ENCODE measurements at places on chromosomes 3 and 15. TPM values are rescaled to one million over a fixed set of nuclear protein-coding genes. Genes with fewer than 3 reads are reported as not detected.

DNA sequence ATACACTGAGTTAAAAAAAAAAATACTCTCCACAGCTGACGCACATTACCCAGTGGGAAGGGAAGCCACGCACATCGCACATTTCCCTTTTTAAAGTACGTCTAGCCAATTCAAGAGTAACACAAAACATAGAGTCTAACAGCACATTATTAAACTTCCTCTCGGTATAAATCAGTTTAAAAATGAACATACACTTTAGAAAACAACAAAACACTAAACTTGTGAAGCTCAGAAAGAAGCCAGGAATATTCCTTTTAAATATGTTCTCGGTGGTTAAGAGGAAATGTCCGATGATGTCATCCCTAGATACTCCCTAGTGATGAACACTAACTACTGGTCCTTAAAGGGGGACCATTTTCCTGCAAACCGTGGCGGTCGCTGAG is 721 bp downstream of the MYEF2 start:
- peaks cover 9% of the 10 kb centered on the region for H3K27me3 ChIP-seq
- H3K4me1 ChIP-seq = peaks cover 21% of the 10 kb centered on the region
- H3K27ac ChIP-seq = peak overlapping the region; percentile 80

- no peaks in the 10 kb centered on the region for H3K27me3 ChIP-seq
- H3K4me1 ChIP-seq = no peaks in the 10 kb centered on the region
- no peak overlapping the region for H3K27ac ChIP-seq
- H3K36me3 ChIP-seq = no peaks in the 10 kb centered on the region
- no peak for DNase-seq
- H3K4me3 ChIP-seq = no peak overlapping the region
Measured at GRCh38 chr3:117801912-117802239, 1092.3 kb downstream of the TUSC7 start.

- H3K27ac ChIP-seq = no peak overlapping the region
- H3K4me1 ChIP-seq = peaks cover 4% of the 10 kb centered on the region
- H3K27me3 ChIP-seq = no peaks in the 10 kb centered on the region
- no peak overlapping the region for H3K4me3 ChIP-seq
- DNase-seq = no peak
Measured at GRCh38 chr3:194552327-194552949, 65.6 kb upstream of the ATP13A3 start.

DNA sequence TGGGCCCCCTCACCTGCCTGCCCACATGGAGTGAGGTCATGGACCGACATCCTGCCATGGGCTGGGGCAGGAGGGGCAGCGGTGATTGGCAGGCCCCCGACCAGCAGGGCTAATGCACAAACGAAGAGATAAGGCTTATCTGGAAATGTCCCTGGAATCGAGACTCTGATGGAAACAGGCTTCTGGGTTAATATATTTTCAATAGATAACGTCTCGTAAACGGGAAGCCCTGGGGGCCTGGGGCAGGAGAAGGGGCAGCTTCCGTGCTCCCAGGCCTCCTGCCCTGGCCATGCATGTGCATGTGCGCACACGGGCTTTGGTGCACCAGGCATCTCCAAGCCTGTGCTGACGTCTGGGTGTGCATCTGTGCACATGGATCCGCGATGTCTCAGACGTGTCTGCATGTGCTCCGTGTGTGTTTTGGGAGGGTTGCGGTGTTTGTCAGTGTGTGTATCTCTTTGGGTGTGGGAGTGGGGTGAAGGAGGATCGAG is 55.1 kb downstream of the DNAJB8 start:
- no peak overlapping the region for H3K4me3 ChIP-seq
- no peak for DNase-seq
- H3K27me3 ChIP-seq = no peaks in the 10 kb centered on the region
- no peaks in the 10 kb centered on the region for H3K36me3 ChIP-seq

GRCh38 chr3:185900228-185900627 is 37.6 kb downstream of the TRA2B start:
- DNase-seq = no peak
- H3K27me3 ChIP-seq = peaks cover 6% of the 10 kb centered on the region
- no peak overlapping the region for H3K4me3 ChIP-seq
- no peaks in the 10 kb centered on the region for H3K4me1 ChIP-seq

DNA sequence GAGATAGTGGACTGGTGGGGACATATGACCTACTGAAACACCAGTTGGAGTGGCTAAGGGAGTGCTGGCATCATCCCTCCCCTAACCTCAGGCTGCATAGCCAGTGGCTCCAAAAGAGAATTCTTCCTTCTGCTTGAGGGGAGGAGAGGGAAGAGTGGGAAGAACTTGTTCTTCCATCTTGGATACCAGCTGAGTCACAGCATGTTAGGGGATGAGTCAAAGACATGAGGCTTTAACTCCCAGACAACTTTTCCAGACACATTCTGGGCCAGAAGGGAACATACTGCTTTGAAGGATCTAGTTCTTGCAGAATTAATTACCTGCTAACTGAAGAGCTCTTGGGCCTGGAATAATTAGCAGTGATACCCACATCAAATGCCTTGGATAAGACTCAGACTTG is 36.8 kb upstream of the PEX5L start:
- no peak overlapping the region for H3K4me3 ChIP-seq
- no peak for DNase-seq
- peaks cover 2% of the 10 kb centered on the region for H3K27me3 ChIP-seq
- no peak overlapping the region for H3K27ac ChIP-seq
- peaks cover 1% of the 10 kb centered on the region for H3K4me1 ChIP-seq

DNA sequence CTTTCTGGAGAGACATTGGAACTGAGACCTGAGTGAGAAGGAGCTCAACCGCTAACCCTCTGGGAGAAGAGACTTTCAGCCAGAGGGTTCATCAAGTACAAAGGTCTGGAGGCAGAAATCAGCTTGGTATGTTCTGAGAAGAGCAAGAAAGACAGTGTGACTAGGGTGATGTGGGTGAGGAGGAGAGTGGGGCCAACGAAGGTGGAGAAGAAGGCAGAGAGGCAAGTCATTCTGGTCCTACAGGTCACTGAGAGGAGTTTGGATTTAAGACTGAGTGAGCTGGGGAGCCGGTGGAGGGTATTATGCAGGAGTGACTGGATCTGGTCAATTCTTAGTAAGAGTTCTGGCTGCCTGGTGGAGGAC is 12.2 kb downstream of the XIRP1 start:
- DNase-seq = no peak
- H3K4me3 ChIP-seq = peak overlapping the region; percentile 89
- H3K27me3 ChIP-seq = no peaks in the 10 kb centered on the region
- peaks cover 11% of the 10 kb centered on the region for H3K36me3 ChIP-seq
- peak overlapping the region; percentile 47 for H3K27ac ChIP-seq

DNA sequence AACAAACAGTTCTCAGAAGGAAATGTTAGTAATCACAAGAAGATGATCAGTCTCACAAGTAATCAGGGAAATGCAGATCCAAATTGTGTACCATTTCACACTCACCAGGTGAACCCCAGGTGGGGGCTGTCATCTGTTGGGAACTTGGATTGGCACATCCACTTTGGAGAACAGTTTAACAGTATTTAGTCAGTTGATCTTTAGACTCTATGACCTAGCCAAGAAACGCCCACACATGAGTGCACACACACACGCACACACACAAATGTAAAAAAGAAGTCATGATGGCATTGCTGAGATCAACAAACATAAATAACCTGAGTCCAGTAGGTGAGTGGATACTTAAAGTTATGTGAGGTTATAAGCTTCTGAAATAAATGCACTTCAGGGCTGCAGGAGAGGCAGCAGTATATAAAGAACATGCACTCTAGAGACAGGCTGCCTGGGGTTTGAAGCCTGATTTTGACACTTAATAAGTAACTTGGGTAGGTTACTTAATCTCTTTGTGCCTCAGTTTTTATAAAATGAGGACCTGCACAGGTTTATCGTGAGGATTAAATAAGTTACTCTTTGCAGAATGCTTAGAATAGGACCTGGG is 17.7 kb downstream of the ACVR2B start:
- H3K4me3 ChIP-seq = no peak overlapping the region
- DNase-seq = no peak
- H3K36me3 ChIP-seq = peaks cover 8% of the 10 kb centered on the region
- H3K27me3 ChIP-seq = no peaks in the 10 kb centered on the region
- no peak overlapping the region for H3K27ac ChIP-seq

DNA sequence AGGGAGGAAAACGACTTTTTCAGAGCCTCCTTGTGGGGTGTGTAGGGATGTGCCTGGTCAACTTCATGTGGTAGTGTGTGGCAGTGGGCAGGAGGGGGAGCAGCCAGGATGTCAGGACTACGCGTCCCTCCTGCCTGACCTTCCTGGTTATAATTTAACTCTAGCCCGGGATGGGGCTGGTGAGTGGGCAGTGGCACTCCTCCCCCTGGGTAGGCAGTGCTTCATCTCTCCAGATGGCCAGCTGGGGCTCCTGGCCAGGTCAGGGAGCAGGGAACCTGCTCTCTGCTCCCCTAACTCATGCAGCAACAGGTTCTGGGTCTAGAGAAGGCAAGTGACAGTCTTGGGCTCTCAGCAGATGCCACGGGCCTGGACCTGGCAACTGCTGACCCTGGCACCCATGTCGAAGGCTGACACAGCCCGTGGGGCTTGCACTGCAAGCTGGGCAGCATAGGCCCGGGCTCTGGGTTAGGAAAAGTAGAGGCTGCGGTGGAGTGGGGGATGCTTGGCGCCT is 2.6 kb downstream of the ITIH4 start:
- H3K27me3 ChIP-seq = no peaks in the 10 kb centered on the region
- DNase-seq = no peak
- no peaks in the 10 kb centered on the region for H3K36me3 ChIP-seq
- no peak overlapping the region for H3K4me3 ChIP-seq
- no peak overlapping the region for H3K27ac ChIP-seq
- peaks cover 9% of the 10 kb centered on the region for H3K4me1 ChIP-seq

- no peaks in the 10 kb centered on the region for H3K4me1 ChIP-seq
- H3K4me3 ChIP-seq = no peak overlapping the region
- H3K27me3 ChIP-seq = no peaks in the 10 kb centered on the region
- H3K27ac ChIP-seq = no peak overlapping the region
Measured at GRCh38 chr3:20488151-20488550, 302.1 kb upstream of the SGO1 start.

Gene PSMA4
- total RNA-seq = 181 TPM

Gene TMC3
- not detected for total RNA-seq

Gene EPHA3
- not detected for total RNA-seq

Gene MITF
- 1.6 TPM for total RNA-seq

Gene EXD1
- total RNA-seq = not detected

Gene CLEC3B
- total RNA-seq = not detected

Gene CCDC54
- total RNA-seq = not detected

Gene PPM1L
- total RNA-seq = 4.6 TPM

Gene GOLGA6D
- total RNA-seq = not detected

Measured in activated naive CD8-positive, alpha-beta T cell treated with anti-CD3 and anti-CD28 coated beads, Interleukin-2, amount 10 ng/mL, durations not matched to agents 7 days and 5 days (primary cell).